Stimulated activated CD4-positive, alpha-beta T cell treated with anti-CD3 and anti-CD28 coated beads, TNF-alpha, amount 100 ng/mL, for 24 hours (primary cell): ENCODE measurements at places on chromosomes 6 and 20.

DNA sequence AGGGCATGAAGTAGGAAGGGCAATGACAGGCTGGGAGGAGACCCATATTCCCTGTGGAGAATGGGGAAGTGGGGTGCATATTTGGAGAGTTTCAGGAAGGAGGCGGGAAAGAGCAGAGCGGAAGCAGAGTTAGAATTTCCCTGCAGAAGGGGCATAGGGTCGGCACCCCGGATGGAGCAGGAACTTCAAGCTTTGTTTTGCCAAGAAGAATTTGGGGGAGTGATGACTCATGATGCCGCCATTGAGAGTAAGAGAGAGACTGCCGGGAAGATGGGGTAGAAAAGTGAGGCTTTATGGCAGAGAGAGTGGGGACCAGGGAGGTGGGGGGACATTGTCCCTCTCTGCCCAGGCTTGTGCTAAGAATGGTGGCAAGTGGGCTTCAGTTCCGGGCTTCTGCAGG is 50.3 kb upstream of the EPB41L1 start:
- no peak for DNase-seq

- no peak for DNase-seq
Observed at GRCh38 chr6:156940221-156940620, 163.0 kb downstream of the ARID1B start.

- no peak for DNase-seq
Observed at GRCh38 chr6:69164564-69165229, 529.6 kb downstream of the ADGRB3 start.

DNA sequence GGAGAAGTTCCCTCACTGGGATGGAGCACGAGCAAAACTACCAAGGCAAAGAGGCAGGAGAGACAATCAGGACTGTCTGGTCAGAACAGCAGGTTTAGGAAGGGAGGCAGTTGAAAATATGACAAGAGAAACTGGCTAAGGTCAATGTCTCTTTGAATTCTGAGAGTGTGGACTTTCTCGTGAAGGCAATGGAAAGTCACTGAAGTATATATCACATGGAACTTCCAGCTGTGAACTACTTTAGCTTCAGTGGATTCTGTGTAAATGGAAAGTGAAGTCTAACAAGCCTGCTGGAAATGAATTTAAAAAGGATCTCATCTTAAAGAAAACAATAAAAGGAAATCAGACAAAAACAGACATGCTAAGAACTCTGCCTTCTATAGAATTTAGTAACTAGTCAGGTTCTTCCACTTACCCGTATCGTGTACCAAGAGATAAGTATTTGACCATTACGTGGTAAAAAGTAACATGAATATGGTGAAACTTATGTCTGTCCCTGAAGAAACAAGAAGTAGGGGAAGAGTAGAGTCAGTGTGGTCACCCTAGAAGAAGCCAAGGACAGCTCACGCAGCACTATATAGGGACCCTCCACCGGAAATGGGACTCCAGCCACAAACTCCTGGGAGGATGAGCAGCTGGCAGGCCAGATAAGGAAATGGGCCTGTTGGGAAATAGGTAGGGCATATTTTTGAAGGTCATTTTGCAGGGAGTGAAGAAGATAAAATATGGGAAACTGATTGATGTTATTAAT is 123.4 kb downstream of the MAP7 start:
- DNase-seq = no peak

DNA sequence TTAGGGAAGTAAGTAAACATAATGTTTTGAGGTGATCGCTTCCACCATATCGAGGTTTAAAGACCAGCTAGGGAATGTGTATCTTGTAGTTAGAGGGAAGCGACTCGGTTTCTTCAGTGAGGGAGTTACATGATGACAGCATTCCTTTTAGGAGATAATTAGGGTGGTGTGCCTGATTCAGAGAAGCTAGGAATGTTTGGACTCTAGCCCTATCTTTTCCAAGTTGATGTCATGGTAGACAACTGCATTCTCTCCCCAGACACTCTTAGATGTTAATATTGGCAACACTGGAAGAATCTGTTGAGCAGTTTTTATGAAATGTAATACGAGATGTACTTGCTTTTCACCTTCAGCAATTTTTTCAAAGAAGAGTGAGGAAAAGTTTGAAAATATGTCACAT is 12.9 kb upstream of the HIVEP1 start:
- DNase-seq = no peak

- DNase-seq = no peak
Observed at GRCh38 chr20:53009979-53010735, 38.0 kb downstream of the TSHZ2 start.

DNA sequence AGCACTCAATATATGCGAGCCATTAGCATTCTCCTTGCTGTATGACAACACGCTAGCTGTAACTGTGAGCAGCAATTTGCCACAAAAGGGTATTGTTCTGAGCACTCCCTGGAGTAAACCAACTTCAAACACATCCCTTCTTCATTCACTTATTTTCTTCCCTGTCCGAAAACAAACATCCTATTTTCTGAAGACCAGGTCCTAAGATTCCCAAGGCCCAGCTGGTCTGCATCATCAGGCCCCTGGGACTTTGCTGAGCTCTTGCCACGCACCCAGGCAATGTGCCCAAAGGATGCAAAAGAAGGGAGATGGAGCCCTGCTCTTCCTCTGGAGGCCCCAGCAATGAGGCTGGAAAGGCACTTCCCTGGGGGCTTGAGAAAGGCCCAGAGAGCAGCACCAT is 118.1 kb downstream of the PREX1 start:
- no peak for DNase-seq

DNA sequence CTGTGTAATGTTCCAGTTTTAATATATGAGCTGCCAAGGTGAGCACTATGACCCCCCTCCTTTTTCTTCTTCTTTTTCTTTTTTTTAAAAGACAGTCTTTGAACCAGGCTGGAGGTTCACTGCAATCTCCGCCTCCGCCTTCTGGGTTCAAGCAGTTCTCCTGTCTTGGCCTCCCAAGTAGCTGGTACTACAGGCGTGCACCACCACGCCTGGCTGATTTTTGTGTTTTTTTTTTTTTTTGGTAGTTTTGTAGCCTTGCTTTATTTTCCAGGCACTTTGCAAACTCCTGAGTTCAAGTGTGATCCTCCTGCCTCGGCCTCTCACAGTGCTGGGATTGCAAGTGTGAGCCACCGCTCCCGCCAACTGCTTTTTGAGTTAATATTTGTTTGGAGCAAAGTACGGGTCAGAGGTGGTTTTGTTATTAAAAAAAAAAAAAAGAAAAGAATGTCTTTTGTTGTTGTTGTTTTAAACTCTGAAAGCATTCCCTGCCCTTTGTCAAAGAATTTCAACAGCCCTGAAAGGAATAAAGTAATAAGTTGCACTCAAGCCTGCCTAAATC is 78.6 kb downstream of the JARID2 start:
- no peak for DNase-seq

DNA sequence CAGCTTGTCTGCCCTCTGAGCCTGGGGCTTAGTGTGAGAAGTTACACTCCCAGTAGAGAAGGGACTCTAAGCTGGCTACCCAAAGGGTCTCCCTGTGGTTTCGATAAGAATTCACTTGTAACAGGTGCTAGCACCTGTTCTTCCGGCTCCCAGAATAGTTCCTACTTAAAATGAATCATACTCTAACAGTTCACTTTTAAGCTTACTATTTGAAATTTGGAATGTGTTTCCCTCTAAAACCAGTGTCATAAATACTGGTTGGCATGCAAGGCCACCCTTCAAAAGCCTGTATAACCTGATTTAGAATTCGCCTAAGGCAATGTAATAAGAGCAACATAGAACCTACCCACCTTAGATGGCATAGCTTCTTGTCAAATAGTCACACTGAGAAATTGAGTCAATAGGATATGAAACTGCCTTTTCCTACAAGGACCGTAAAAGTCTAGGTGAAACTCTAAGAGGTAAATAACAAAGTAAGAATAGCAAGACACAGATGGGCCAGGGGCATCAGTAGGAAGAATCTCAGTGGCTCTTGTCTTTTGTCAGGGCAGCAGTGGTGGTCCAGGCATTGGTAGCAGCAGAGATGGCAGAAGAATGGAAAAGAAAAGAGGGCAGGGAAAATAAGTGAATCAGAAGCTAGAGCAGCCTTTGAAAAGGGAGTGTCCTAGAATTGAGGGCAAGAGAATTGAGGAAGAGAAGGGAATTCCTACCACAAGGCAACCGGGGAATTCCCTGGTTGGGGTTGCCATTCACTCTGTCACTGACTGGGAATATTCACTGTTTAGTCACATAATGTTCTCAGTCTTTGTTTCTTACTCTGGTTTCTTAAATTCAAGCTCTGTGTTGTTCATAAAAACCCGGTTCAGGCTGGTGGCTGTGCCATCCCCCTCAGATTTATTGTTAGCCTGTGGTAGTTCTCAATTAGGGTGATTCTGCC is 91.5 kb downstream of the HIVEP2 start:
- no peak for DNase-seq

DNA sequence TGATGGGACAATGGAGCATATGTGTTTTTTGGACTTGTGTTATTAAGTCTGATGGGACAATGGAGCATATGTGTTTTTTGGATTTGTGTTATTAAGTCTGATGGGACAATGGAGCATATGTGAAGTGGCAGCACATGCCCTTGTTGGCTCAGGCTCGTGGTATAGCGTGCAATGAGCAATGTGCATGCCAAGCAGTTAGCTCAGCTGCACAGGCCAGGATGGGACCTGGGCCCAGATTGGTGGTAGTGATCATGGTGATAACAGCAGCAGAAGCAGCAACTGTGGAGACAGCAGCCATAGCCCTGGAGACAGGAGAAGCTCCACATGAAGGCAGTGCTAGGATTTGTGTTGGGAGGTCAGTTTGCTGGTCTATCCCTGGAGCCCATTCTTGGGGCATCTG is 61.1 kb downstream of the IL20RA start:
- DNase-seq = no peak

- no peak for DNase-seq
Observed at GRCh38 chr20:18001131-18001921, 32.5 kb downstream of the MGME1 start.

DNA sequence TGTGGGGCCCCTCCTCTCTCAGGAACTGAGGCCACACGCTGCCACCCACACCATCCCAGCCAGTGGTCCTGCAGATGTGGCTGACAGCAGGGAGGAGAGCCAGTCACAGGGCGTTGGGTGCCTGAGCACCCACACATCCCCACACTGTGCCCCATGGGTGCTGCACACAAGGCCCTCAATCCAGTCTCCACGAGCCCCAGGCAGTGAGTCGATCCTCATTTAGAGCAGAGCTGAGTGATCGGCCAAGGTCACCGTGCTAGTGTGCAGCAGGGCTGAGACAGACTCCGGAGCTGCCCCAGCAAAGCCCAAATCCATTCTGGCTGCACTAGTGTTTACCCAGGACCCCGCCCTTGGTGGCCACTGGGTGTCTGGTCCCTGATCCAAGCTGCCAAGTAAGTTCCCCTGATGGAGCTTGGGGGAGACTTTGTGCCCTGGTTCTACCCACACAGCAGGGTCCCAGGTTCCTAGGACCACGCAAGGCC is 9.0 kb downstream of the C20orf203 start:
- DNase-seq = no peak

DNA sequence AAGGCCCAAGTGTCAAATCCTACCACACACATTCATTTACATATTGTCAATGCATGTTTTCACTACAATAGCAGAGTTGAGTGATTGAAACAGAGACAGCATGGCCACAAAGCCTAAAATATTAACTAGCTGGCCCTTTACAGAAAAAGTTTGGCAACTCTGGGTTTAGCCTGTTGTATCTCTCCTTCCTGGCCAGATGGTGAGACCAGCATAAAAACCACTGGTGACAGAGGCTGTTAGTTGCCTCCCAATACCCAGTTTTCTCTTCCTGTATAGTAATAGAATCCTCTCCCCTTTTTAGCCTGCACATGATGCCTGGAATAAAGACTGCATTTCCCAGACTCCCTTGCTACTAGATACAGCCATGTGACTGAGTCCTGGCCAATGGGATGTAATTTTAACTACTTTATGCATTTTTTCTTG is 100.0 kb upstream of the TAB2 start:
- no peak for DNase-seq

- DNase-seq = no peak
Observed at GRCh38 chr6:159981403-159982245, 12.7 kb downstream of the IGF2R start.

DNA sequence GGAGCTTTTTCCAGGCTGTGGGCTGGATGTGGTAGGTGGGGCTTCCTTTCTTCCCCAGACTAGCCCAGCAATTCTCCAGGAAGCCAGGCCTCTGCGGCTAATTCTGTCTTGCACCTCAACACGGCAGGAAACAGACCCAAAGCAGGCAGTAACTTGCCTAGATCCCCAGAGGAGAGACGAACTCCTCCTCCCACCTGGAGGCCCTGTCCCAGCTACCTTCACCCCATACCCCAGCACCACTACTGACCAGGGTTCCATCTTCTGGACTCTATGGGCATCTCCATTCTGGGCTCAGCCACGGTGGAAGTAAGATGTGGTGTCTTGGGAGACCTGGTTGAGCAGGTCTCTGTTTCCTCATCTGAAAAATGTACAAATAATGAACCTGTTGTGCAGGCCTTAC is 48.4 kb upstream of the ZNF337 start:
- DNase-seq = no peak

DNA sequence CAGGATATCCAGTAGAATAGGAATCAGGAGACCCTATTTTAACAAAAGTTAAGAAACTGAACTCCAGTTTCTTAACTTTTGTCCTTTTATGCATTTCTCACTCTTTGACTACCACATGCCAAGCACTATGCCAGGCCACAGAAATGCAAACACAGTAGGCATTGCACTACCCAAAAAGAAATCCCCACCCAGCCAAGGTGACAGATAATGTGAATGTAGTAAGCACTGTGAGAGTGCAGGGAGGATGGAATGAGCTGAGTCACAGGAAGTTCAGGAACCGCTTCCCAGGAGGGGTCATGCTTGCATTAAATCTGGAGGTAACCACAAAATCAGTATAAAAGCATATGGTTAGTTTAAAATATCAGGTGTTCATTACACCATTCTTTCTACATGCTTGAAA is 20.1 kb upstream of the FAM83C start:
- DNase-seq = no peak

DNA sequence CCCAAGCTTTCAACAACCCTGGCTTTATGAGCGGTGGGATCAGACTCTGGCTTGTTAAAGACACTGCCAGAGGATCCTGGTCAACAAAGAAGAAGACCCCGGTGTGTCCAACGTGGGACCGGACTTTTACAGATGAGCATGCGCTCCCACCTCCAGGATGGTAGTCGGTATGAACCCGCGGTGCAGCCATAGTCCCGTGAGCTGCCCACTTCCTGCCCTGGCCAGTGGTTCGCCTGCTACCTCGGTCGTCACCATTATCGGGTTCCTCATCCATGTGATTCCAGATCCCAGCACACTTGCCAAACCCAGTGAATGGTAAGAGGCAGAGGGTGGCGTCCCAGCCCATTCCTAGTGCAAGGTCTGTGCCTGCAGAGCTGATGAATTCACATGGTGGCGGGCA is 112.7 kb downstream of the AGPAT4 start:
- no peak for DNase-seq
